Activated naive CD8-positive, alpha-beta T cell treated with anti-CD3 and anti-CD28 coated beads, Interleukin-2, amount 10 ng/mL, durations not matched to agents 7 days and 5 days (primary cell): ENCODE measurements at places on chromosomes 2 and 18.

DNA sequence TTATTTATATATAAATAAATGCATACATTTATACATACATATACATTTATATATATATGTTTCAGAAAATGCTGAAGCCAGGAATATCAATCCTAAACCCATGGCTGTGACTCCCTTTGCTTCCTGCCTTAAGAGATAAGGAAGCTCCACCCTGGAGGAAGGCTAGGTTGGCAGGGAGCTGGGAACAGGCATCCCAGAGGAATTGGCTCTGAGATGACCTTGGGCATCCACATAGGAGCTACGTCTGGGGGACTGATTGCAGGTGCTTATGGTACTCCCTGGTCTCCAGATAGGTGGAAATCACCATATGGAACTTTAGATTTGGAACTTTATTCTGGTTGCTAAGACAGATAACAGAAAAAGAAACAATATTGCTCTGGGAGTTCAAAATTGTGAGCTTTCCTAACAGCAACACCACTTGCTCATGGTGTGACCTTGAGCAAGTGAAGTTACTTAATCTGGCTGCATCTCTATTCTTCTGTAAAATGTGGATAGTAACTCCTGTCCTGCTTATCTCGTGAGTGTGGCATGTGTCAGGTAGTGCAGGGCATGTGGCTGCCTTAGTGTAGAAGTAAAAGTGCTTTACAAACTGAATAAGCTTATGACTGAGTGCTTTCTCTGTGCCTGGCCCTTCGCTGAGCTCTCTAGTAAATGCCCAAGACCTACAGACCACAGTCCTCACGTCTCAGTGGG lies 341.0 kb downstream of the MEIS1 start:
- no peak for DNase-seq

- DNase-seq, result no peak
These were observed 35.7 kb downstream of the ODC1 start for GRCh38 chr2:10412380-10412779.

DNA sequence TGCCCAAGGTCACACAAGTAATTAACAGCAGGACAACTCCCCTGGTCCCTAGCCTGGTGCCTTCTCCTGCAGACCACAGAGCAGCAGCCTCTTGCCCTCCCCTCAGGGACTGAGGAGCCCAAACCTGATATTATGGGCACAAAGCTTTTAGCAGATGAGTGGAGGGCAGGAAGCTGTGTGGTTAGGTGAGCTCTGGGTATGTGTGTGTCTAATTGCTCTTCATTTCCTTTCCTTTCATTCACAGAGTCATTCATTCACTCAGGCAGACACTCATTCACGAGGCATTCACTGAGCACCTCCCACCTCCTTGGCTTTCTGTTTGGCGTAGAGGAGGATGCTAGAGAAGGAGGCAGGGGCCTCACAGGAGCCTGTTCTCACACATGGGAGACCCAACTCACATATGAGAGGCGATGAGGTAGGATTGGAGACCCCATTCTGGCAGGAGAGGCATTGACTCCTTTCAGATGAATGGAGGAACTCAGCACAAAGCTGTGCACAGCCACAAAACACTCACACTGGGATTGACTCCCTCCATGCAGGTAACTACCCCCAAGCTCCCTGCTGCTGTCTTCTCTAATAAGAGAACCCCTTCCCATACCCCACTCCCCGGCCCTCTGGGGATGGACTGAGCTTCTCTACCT lies 306.8 kb upstream of the SKOR2 start:
- no peak for DNase-seq

GRCh38 chr2:43568228-43568627 lies 27.6 kb downstream of the THADA start:
- no peak for DNase-seq

DNA sequence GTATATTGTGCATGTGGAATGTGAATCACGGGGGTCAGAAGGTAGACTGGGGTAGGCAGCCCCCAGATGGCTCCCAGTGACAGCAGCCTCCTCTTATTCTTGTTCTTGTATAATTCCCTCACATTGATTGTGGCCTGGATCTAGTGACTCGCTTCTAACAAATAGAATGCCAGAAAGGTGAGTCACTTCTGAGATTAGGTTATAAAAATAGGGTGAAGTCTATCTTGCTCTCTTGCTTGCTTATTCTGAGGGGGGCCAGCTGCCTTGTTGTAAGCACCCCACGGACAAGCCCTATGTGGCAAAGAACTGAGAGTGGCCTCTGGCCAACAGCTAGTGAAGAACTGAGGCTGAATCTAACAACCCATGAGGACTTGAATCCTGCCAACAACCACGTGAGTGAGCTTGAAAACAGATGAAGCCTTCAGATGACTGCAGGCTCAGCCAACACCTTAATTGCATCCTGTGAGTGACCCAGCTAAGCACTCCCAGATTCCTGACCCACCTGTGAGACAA lies 15.6 kb upstream of the RMND5A start:
- DNase-seq, result no peak

- no peak for DNase-seq
These were observed 32.3 kb upstream of the NABP1 start for GRCh38 chr2:191645434-191646162.

DNA sequence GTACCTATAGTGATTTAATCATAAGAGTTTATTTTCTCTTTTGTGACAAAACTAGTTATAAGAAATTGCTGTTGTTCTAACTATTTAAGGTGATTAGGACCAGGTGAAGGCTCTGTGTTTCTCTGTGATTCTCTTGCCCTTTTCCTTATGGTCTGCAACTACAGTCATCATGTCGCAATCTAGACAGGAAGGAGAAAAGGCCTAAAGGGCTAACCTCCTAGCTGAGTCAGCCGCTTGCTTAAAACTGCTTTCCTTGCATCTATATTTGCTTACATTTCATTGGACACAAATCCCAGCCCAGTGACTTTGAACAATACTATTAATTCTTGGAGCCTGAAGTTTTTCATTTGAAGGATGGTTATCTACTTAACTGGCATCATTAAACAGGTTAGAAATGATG lies 93.1 kb downstream of the PIK3C3 start:
- DNase-seq, result no peak

GRCh38 chr2:120959426-120959825 lies 223.8 kb downstream of the GLI2 start:
- DNase-seq, result no peak

DNA sequence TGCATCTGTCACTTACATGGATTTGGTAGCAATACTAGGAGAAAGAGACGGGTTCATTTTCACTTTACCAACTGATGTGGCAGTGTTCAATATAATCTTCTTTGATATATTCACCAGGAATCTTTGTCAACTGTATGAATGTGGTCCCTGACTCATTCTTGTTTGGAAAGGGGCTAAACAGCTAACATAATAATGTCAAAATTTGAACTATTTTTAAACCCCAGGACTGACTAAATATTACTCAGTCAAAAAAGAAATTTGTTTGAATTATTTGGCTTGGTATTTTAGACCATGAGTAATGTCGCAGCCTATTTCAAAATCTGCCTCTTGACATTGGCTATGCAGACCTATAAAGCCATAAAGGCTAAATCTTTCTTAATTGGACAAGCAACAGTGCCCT lies 413.7 kb upstream of the RGPD4 start:
- no peak for DNase-seq

GRCh38 chr2:77999376-77999775 lies 477.2 kb upstream of the LRRTM4 start:
- DNase-seq, result no peak

GRCh38 chr2:69462780-69463179 lies 25.5 kb upstream of the NFU1 start:
- DNase-seq, result no peak

GRCh38 chr2:105287692-105288091 lies 41.8 kb downstream of the TGFBRAP1 start:
- no peak for DNase-seq

DNA sequence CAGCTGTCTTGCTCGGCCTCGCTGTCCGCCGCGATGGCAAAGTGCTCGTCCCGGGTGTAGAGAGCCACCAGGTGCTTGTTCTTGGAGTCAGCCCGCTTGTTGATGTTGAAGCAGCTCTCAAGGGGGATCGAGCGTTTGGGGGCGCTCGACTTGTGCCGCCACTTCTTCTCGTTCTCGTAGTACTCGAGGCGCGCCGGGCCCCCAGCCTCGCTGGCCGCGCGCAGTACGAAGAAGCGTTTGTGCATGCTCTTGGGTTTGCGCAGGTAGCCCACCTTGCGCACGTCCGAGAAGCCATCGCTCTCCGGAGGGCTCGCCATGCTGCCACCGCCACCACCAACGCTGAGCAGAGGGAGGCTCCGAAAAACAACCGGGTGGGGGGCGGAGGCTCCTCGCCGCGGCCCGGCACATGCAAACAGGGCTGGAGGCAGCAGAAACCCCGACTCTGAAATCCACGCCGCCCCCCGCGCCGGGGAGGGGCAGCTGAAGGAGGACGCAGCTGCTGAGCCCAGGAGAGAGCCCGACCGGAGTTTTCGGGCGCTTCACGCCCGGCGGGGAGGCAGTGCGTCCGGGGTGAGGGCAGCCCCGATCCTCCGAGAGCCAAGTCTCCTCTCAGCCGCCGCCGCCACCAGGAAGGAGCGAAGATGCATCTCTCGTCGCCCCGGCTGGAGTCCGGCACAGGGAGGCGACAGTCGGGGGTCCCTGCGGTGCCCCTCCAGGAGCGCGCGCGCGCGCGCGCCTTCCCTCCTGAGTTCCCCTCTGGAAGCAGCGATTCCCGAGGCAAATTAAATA lies 1.0 kb downstream of the IRS1 start:
- DNase-seq, result peak; percentile 77

- peak; percentile 45 for DNase-seq
These were observed 120.5 kb upstream of the CXCR4 start for GRCh38 chr2:136238286-136239078.

DNA sequence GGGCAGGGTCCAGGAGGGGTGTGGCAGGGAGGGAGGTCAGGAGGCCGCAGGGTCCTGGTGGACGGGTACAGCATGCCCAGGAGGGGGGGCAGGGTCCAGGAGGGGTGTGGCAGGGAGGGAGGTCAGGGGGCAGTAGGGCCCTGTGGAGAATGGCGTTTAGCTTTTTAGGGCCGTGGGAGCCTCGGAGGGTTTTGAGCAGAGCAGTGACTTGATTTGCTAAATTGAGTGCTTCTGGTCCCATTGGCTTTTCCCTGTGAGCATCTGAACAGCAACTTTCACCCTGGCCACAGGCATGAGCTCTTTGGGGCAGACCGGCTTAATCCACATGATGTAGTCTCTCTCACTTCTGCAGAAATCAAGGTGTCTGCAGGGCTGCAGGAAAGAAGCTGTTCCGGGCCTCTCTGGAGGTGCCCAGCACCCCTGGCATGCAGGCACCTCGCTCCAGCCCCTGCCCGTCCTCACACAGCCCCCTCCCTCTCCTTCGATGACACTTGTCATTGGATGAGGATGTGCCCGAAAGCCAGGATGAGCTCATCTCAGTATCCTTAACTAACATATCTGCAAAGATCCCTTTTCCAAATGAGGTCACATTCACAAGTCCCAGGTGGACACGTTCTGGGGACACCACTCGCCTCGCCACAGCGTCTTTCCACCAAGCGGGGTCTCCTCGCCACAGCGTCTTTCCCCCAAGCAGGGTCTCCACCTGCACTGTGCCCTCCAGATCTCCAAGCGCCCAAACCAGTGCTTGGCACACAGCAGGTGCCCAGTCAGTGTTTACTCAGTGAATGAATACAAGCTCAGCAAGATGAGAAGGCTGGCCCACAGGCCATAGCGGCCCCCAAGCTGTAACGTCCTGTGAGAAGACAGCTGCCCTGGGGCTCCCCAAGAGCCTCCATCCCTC lies 94.0 kb downstream of the NDUFA10 start:
- DNase-seq, result peak; percentile 19

DNA sequence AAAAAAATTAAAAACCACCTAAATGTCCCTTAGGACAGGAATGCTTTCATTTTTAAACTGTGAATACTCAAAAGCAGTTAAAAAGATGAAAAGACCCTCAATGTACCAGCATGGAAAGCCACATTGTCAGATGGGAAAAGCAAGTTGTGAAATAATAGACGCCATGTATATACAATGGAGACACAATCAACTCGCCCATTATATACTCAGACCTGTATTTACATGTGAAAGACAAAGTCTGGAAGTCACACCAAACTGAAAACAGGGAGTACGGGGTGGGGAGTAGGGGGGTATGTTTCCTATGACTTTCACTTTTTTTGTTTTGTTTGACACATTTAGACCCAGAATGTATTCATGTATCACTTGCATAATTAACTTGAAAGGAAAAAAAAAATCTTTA lies 75.6 kb downstream of the CELF4 start:
- no peak for DNase-seq

DNA sequence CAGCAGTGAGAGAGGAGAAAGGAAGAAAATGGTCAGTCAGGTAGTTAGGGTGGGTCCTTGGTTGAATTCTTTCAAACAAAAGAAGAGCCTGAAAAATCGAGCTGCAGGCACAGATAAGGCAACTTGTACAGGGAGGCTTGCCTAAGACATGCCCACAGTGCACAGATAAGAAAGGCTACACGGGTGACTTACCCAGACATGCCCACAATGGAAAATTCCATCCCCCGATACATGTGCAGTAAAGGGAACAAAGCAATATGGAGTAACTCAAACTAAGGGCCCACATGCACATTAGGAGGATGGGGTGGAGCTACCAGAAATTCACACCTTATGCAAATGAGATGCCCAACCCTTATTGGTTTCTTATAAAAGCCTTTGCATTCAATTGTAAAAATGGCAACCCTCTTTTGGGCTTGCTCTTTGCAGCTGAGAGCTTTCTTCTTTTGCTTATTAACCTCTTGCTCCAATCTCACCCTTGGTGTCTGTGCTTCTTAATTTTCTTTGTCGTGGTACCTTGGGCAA lies 110.3 kb upstream of the RMP24 start:
- no peak for DNase-seq

DNA sequence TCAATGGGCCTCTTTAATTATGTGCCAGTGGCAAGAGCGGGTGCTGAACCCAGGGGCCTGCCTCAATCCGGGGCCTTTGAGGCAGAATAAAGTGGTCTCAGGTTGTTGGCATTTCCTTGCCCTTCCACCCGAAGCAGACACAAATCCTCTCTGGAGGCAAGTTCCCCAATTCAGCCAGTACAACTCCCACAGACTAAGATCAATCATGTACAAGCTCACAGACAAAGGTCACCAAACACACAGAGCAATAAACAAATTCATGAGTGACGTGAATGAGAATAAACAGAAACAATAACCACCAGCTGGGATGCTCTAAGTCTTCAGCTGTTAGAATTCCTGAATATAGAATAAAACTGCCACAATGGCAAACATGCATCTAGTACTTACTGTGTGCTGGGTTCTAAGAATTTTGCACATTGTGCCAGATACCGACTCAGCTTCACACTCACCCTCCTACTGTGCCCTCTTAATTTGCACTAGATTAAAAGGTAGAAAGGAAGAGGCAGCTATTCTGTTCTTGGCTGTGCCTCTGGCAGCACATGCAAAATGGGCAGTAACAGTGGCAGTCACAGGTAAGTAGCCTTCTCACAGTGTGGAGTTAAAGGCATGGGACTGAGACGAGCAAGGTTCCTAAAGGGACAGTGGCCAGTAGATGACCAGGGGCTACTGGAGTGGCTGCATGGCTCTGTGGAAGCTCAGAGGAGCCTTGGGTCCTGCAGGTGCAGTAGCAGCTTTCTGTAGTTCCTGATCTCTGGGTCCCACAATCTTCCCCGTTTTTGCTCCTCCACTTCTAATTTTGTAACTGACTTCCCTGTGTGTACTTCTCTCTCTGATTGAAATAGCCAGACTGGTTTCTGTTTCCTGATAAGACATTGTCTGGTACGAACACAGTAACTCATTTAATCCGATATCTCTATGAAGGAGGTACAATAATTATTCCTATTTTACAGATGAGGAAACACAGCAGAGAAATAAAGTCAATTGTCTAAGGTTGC lies 34.6 kb upstream of the IL1B start:
- DNase-seq, result no peak

- no peak for DNase-seq
These were observed 122.7 kb downstream of the DNER start for GRCh38 chr2:229591611-229592010.
